ENCODE measurements at places on chromosomes 7 and 10.

GRCh38 chr7:341841-342638 is 52.1 kb downstream of the FOXL3 start:
- ATAC-seq, result peak; percentile 39

GRCh38 chr10:110686949-110687348 is 42.8 kb downstream of the RBM20 start:
- ATAC-seq, result no peak

DNA sequence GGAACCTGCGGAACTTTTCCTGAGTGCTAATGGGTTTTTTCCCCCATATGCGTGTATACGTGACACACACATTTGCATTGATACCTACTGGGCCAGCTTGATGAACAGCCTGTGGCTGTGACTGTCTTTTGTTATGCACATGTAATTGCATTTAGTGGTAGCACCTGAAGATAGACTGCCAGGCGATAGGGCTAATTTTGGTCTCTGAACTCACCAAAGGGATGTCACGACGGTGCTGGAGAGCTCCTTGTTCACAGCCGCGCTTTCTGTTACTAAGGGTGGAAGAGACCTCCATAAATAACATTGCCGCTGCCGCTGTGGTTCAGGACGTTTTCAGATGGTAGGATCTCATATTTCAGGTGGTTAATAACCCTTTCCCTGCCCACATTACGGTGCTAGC is 133.2 kb downstream of the CAMK1D start:
- ATAC-seq, result no peak

GRCh38 chr7:132164558-132165125 is 411.6 kb downstream of the PLXNA4 start:
- ATAC-seq, result no peak

DNA sequence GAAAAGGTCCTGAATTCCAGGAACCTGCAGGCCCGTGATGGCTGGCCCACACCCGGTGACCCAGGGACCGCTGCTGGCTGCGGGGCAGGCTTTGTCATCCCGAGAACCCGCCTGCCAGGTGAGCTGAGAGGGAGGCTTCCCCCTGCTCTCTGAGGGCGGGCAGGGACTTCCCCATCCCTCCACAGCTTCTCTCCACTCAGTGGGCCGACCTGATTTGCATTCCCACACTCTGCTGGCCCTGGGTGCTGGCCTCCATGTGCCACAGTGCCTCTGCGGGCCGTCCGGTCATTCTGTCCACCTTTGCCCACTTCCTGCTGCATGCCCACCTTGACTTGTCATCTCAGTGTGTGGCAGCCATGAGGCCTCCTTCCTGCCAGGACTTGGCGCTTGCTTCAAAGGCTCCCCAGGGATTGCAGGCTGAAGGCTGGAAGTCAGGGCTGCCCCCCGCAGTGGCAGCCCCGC is 35.3 kb downstream of the PALD1 start:
- ATAC-seq, result no peak

DNA sequence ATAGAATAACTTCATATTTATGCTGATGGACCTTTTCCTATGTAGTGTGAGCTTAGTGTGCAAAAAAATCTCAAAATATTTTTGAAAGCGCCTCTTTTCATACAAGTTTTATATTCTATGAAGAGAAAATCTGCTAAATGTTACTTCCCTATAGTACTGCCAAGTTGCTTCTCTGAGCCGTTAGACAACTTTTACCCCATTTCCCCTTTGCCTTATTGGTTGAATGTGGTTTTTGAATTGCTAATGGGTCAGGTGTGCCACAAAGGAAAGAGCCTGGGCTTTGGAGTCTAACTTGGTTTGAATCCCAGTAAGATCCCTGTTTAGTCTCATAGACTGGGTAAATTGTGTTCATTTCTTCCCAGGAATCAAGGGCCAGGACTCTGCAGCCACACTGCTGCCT is 261.5 kb downstream of the SNX10 start:
- ATAC-seq, result no peak

DNA sequence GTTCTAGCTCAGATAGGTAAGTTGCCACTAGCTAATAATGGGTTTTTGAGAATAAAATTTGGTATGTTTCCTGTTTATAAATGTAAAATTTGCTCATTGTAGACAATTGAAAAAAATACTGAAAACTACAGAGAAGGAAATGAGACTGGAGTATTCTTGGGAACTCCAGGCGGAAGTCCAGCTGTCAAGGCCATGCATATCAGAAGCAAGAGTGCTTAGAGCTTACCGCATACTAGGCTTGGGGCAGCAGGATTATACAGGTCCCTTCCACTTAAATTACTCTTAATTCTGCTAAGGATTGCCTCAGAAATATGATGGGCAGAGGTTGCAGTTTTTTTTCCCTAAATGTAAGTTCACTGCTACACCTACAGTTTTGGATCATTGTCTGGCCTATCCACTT is 26.6 kb downstream of the UMAD1 start:
- ATAC-seq, result no peak

GRCh38 chr7:155837126-155837479 is 24.8 kb upstream of the SHH start:
- ATAC-seq, result no peak

- ATAC-seq, result no peak
Observed at GRCh38 chr10:121661451-121661851, 63.2 kb upstream of the FGFR2 start.

- no peak for ATAC-seq
Observed at GRCh38 chr7:73758581-73759138, 11.4 kb downstream of the CLDN3 start.

GRCh38 chr10:110340816-110341215 is 36.1 kb upstream of the SMNDC1 start:
- ATAC-seq, result no peak

Data from gastroesophageal sphincter (tissue), 4 donors.